ENCODE measurements at places on chromosomes 5 and 9.

DNA sequence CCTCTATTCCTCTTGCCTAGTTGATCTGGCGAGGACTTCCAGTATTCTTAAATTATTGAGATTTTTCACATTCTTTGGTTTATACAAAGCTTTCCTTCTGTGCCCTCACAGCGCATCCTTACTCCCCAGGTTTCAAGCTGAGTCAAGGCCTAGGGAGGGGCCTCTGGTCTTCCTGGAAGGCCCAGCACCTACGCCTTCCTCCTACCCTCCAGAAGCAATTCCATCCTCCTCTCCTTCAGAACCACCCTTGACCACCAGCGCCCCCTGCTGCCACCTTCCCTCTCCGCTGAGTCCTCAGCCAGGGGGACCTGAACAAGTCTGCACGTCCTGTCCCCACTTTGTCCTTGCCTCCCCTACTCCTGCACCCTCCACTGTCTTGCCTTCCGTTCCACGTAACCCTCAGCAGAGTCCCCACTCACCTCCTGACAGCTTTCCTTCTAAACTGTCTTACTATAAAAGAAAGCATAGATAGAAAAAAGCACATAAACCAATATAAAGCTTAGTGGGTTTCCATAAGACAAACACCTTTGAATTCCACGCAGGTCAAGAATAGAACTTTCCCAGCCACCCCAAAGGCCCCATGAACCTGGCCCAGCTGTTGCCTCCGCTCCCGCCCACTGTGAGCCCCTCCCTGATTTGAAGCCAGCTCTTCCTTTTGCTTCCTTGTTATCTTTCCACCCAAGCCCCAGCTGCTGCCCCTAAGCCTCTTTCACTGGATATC, 63.0 kb upstream of the CTSL start:
- DNase-seq: no peak

- DNase-seq: peak; percentile 45
Measured at GRCh38 chr9:130940693-130941576, 1.9 kb upstream of the FIBCD1 start.

GRCh38 chr9:98226957-98227356, 28.5 kb downstream of the TBC1D2 start:
- no peak for DNase-seq

DNA sequence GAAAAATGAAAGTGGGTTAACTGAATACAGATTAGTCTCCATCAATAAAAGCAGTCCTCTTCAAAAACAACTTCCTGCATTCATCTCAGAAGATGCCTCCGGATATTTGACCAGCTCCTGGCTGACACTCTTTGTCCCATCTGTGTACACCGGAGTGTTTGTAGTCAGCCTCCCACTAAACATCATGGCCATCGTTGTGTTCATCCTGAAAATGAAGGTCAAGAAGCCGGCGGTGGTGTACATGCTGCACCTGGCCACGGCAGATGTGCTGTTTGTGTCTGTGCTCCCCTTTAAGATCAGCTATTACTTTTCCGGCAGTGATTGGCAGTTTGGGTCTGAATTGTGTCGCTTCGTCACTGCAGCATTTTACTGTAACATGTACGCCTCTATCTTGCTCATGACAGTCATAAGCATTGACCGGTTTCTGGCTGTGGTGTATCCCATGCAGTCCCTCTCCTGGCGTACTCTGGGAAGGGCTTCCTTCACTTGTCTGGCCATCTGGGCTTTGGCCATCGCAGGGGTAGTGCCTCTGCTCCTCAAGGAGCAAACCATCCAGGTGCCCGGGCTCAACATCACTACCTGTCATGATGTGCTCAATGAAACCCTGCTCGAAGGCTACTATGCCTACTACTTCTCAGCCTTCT, 16.6 kb downstream of the F2R start:
- DNase-seq: no peak

DNA sequence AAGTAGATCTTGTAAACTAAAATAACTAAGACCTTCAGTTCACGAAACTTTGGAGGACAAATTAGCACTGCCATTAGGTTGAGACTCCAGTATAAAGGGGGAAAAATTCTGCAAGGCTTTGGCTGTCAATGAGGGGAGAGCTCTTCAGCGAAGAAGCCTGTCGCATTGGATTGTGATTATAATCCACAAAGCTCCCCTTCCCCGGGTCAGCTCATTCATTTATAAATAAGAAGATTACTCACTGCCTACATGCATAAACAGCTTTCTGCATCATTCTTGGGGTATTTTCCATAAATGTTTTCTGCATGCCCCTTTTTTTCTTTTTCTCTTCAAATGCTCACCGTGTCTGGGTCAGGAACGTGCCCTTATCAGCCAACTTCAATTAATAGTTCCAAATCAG, 196.7 kb downstream of the EBF1 start:
- no peak for DNase-seq

GRCh38 chr9:26325444-26325829, 567.2 kb downstream of the CAAP1 start:
- DNase-seq: no peak

- DNase-seq: no peak
Measured at GRCh38 chr5:149172261-149172660, 31.0 kb downstream of the ABLIM3 start.

DNA sequence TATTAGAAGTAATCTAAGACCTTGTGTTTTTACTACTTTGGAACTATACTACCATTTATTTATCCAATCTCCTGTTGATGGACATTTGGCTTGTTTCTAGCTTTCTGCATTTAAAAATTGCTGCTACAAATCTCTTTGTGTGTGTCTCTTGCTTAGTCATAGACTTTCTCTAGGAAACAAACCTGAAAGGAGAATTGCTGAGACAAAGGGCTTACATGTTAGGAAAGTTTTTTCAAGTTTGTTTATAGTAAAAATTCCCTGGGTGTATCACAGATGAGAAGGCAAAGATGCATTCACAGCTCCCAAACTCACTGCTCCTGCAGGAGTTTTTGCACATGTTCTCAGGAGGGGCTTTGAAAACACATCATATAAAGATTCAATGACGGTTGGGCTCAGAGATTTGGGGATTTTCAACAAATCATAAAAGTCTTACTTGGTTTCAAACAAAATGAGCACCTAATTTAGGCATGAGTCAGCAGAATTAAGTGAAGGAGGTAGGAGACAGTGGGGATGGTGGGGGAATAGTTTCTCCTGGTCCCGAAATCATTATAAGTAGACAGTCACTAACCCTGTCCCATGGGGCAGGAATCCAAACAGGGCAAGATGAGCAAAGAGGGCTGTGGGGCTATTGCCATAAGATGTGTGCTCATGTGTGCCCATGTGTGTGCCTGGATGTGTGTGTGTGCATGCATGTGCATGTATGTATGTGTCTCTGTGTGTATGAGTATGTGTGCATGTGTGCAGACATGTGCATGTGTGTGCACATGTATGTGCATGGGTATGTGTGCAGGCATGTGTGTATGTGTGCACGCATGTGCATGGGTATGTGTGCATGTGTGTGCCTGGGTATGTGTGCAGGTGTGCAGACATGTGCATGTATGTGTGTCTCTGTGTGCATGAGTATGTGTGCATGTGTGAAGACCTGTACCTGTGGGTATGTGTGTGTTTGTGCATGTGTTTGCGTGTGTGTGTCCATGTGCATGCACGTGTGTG, 43.4 kb upstream of the S1PR3 start:
- DNase-seq: no peak

- DNase-seq: no peak
Measured at GRCh38 chr5:134151723-134152122, 25.0 kb downstream of the SKP1 start.

GRCh38 chr9:125425901-125426515, 164.4 kb downstream of the GAPVD1 start:
- DNase-seq: no peak

DNA sequence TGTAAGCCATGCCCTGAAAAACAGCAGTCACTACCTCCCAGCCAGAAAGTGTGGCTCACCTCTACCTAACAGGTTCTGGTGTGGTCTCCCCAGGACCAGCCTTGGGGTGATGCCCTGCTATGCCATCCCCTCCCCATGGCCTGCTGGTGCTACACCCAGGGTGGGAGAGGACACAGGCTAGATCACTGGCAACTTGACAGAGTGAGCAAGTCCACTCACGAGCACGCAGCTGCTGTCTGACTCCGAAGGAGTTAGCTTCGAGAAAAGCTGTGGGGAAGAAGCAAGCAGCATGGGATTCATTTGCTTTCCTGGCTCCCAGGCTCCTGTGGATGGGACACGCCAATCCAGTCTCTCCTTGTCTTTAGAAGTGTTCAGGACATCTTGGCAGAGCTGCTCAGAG, 102.2 kb downstream of the COL5A1 start:
- DNase-seq: no peak

- no peak for DNase-seq
Measured at GRCh38 chr5:147644460-147644859, 134.6 kb upstream of the DPYSL3 start.

- no peak for DNase-seq
Measured at GRCh38 chr5:140642718-140643117, 3.5 kb downstream of the TMCO6 start.

GRCh38 chr5:119368238-119368630, 12.4 kb downstream of the TNFAIP8 start:
- no peak for DNase-seq

- no peak for DNase-seq
Measured at GRCh38 chr9:100492952-100493351, 20.0 kb downstream of the TMEFF1 start.

DNA sequence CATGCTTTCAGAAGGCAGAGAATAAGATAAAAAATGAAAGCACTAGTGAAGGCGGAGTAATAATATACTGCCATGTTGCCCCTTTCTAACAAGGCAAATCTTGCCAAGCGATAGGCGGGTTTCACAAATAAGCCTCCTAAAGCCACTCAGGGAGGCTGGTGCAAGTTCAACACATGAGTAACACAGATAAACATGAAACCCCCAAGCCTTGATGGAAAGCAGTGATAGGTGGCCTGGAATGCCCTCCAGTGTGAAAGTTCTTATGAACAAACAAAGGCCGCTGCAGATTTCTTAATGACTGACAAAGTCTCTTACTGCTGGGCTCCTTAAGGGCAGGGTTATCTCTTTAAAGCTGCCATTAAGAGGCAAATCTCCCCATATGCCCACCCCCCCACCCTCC, 154.7 kb downstream of the ZDHHC21 start:
- DNase-seq: no peak

GRCh38 chr5:178308541-178309092, 76.0 kb upstream of the PHYKPL start:
- DNase-seq: no peak

DNA sequence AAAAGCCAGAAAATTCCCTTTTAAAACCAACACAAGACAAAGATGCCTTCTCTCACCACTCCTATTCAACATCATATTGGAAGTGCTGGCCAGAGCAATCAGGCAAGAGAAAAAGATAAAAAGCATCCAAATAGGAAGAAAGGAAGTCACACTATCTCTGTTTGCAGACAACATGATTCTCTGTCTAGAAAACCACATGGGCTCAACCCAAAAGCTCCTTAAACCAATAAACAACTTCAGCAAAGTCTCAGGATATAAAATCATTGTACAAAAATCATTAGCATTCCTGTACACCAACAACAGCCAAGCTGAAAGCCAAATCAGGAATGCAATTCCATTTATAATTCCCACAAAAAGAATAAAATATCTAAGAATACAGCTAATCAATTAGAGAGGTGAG, 112.0 kb downstream of the ADAMTSL1 start:
- no peak for DNase-seq

DNA sequence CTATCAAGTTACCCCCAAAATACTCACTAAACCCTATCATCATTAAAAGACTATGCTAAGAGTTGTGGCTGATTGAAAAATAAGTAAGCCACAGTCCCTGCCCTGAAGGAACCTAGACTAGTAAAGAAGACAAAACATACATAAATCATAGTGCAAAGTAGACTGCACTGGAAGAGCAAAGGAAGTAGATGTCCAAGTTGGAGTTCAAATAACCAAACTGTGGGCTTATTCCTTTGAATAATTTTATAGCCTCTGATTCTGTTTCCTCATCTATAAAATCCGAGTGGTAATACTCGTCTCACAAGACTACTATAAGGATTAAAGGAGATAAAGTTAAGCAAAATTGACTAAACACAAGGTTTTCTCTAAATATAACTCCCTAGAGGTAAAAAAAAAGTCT, 140.4 kb downstream of the TLE1 start:
- DNase-seq: no peak

GRCh38 chr5:5340206-5340729, 82.2 kb upstream of the ICE1 start:
- DNase-seq: no peak

GRCh38 chr9:7770111-7770510, 29.5 kb downstream of the DMAC1 start:
- DNase-seq: no peak

DNA sequence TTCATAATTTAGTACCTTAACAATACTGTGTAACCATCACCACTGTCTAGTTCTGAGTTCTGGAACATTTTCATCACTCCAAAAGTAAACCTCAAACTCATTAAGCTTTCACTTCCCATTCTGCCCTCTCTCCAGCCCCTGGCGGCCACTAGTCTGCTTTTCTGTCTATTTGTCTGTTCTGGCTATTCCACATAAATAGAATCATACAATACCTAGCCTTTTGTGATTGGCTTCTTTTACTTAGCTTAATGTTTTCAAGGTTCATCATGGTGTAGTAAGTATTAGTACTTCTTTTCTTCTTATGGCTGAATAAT, 138.7 kb downstream of the RAPGEF6 start:
- no peak for DNase-seq

- no peak for DNase-seq
Measured at GRCh38 chr9:38382141-38382540, 10.4 kb upstream of the ALDH1B1 start.

DNA sequence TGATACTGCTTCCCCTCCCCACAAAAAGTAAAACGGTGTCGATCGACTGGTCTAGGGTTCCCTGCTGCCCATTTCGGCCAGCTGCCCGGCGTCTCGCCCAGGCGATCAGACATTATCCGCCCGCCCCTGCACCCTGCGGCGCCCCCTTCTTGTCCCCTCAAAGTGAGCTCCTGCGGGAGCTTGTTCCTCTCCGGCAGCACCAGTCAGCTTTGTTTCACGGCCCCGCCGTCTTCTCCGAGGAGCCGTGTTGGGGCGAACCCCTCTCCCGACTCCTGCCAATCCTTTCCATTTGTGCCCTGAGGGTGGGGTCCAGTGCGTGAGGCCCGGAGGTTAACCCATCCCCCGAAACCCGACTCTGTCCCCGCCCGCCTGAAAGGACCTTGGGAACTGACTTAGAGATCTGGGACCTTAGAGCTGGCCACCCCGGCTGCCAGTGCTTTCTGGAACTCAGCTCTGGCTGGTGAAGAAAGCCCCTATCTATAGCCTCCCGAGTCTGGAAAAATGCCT, 518 bp downstream of the UBE2B start:
- peak; percentile 20 for DNase-seq

DNA sequence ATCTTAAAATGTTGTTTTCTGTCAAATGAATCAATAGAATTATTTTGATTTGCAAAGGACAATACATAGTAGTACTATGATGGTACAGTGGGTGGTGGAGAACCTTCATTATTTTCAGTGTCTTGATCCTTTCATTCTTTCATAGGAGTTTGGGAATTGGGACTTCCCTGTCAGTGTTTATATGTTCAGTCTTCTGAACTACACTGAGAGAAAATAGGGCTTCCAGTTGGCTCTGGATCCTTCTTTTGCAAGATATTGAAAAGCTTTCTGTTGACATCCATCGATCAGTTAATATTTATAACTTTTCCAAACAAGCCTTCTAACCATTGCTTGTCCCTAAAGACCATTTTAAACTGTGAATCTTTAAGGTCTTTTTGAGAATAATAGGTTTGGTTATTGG, 94.7 kb downstream of the XRCC4 start:
- no peak for DNase-seq

- DNase-seq: no peak
Measured at GRCh38 chr5:163993126-163993525, 487.7 kb downstream of the MAT2B start.

- no peak for DNase-seq
Measured at GRCh38 chr9:32322622-32323021, 61.8 kb upstream of the ACO1 start.

All from stimulated activated CD4-positive, alpha-beta T cell treated with anti-CD3 and anti-CD28 coated beads, Interleukin-15, amount 100 ng/mL, for 1 hour (primary cell).